ENCODE measurements at places on chromosomes 7 and 10.

DNA sequence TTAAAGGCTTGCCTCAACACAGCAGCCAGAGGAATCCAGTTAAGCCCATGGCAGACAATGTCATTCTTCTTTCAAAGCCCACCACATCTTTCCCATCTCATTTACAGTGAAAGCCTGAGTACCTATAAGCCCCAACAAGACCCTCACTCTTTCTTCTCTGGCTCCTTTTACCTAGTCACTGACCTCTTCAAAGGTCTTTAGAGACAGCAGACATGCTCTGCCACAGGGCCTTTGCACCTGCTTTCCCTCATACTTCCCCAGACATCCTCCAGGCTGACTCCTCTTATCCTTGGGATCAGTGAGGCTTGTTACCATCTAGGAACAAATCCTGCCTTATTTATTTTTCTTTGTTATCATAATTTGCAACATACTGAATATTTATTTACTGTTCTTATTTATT is 17.8 kb downstream of the HYAL4 start:
- DNase-seq, result no peak

GRCh38 chr7:69091521-69091920 is 506.8 kb upstream of the AUTS2 start:
- DNase-seq, result no peak

DNA sequence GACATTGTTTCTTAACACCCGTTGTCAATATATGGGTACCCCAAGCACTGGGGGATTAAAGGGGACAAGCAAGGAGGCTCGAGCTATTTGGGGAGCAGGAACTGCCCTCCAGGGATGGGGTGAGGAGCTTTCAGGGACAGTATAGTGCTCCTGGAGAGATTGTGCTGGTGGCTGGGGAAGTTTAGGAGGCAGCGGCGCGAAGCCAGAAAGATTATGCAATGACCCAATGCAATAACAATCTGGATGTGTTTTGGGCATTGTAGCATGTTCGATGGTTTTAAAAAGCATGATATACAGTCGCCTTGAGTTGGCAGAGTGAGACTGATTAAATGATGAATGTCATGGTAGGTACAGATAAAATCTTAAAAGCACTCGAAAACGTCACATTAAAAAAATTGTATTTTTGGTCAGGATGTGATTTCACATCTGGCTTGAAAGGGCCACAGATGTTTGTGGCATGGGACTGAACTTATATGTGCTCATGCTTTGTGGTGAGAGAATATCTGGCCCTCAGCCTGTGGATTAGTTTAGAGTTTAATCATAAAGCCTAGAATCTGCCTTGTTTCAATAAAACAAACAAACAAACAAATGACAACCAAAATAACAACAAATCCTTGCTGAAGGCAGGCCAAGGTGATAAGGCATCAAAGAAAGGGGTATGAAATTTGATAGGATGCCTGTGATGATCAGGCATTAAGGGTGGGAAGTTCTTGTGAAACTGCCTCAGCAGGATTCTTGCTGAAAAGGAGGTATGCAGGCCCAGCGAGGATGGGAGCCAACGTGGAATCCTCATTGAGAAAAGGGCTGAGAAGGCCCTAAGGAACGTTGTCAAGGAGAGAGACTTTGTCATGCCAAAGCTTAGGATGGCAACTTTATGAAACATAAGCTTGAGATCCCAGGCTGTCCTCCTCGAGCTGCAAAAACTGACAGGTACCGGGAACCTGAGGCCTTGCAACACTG is 417.1 kb upstream of the KLF6 start:
- no peak for DNase-seq

DNA sequence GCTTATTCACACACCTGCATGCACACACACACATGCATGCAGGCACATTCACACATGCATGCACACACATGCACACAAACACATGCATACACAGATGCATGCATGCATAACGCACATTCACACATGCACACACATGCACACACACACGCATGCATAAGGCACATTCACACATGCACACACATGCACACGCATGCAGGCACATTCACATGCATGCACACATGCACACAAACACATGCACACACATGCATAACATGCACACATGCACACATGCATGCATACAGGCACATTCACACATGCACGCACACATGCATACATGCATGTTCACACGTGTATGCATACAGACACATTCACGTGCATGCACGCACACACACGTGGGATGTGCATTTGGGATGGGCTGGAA is 165.8 kb downstream of the PAXIP1 start:
- DNase-seq, result no peak

DNA sequence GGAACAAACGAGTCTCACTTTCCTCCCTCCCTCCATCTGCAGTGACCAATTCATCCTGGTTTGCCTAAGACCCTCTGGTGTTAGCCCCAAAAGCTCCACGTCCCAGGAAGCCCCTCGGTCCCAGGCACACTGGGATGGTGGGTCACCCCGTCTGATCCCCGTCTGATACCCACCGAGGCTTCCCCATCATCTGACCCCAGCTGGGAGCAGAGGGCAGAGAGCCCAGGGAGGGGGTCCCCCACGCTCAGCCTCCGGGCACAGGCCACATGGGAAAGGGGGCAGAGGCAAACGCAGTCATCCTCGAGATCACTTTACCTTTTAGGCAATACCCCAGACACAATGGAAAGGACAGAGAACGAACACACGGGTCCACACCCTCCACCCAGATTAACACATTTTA is 291.6 kb upstream of the PPP2R2D start:
- DNase-seq, result no peak

Data from NAMALWA (cell line).